ENCODE measurements at places on chromosomes 6 and 20.

- no peak for DNase-seq
Observed at GRCh38 chr6:151408858-151409257, 17.5 kb upstream of the ZBTB2 start.

- DNase-seq: no peak
Observed at GRCh38 chr6:133772567-133772966, 116.3 kb upstream of the TCF21 start.

GRCh38 chr20:1983301-1983700 is 10.6 kb downstream of the PDYN start:
- DNase-seq: no peak

- DNase-seq: no peak
Observed at GRCh38 chr20:13037727-13038126, 29.0 kb downstream of the SPTLC3 start.

DNA sequence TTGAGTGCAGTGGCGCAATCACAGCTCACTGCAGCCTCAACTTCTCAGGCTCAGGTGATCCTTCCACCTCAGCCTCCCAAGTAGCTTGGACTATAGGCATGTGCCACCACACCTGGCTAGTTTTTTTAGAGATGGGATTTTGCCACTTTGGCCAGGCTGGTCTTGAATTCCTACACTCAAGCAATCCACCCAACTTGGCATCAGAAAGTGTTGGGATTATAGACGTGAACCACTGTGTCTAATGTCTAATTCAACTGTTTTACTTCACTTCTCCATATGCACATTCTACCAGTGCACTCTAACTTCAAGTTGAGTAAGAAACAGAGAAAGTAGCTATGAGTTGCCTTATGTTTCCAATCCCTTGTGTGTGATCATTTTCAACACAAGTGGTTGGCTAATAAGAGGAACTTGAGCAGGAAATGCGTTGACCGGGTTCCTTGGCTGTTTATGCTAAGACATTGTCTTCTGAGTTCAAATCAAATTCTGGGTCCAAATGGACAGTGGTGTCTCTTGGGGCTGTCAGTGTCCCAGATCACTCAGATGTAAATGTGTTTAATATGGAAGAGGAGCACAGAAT is 23.9 kb downstream of the ZNF337 start:
- DNase-seq: no peak

DNA sequence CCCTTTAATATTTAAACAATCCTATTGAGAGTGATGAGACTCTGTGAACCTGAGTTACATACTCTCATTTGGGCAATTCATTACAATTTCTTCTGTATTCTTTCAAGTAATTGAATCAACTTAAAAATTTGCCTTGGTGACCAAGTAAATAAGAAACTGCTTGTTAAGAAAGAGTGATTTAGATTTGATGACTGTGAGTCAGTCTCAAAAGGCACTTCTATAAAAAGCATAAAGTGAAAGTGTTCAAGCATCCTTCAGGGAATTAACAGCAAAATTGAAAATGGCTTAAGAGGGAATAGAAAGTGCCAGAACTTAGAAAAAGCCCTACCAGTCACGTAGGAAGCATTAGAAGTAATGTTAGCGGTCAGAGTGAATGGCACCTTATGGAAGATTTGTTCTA is 654.7 kb downstream of the EPM2A start:
- DNase-seq: no peak

GRCh38 chr6:146358431-146359046 is 185.1 kb upstream of the RAB32 start:
- DNase-seq: no peak
